ENCODE measurements at places on chromosomes 6 and 20. TPM values are rescaled to one million over a fixed set of nuclear protein-coding genes. Genes with fewer than 3 reads are reported as not detected.

The MACROD2 gene
- 8.8 TPM for total RNA-seq

The ZC2HC1B gene
- not detected for total RNA-seq

The LHFPL5 gene
- total RNA-seq: not detected

The DST gene
- total RNA-seq: 272 TPM

The MPC1 gene
- total RNA-seq: 65.7 TPM

The NKX2-4 gene
- not detected for total RNA-seq

The ANGPT4 gene
- 18.4 TPM for total RNA-seq

Measured in breast epithelium (tissue), 4 donors.